ENCODE measurements at places on chromosomes 5 and 9. TPM values are rescaled to one million over a fixed set of nuclear protein-coding genes. Genes with fewer than 3 reads are reported as not detected.

DNA sequence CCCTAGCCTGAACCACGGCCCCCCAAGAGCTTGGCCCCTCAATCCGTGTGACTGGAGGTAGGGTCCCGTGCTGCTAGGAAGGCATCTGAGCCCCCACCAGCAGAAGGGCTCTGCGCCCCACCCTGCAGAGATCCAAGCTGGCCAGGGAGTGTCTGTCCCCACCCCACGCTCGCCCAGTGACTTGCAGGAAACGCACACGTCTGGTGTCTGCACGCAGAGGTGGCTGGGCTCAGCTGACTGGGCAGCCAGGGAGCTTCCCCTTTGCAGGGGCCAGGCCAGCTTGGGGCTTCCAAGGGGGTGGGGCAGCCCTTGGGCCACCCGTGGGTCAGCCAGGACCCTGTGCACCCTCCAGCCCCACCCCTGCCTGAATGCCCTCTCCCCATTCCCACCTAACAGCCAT is 24.3 kb downstream of the NOTCH1 start:
- DNase-seq: no peak

- no peak for DNase-seq
These were observed 17.9 kb downstream of the MIGA2 start for GRCh38 chr9:129054163-129054851.

DNA sequence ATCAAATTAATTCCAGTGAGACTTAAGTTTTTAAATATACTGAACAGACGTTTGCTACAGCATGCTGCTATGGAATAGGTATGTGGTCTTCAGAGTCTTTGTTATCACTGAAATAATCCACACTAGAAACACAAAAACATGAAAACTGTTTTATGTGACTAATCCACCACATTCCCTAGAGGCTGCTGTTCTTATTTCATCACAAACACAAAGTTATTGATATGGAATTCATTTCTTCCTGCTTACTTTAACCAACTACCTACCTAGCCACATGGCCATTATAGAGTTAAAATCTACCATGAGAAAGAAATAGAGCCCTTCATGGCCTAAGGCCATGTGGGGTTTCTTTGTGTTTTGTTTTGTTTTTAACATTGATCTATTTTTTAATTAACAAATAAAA is 232.3 kb upstream of the PTGER4 start:
- DNase-seq: no peak

GRCh38 chr5:156836846-156837245 is 13.2 kb upstream of the PPP1R2B start:
- no peak for DNase-seq

GRCh38 chr5:132094393-132095076 is 20.9 kb downstream of the CSF2 start:
- DNase-seq: peak; percentile 97

- DNase-seq: no peak
These were observed 91.9 kb upstream of the GABRP start for GRCh38 chr5:170691657-170692056.

DNA sequence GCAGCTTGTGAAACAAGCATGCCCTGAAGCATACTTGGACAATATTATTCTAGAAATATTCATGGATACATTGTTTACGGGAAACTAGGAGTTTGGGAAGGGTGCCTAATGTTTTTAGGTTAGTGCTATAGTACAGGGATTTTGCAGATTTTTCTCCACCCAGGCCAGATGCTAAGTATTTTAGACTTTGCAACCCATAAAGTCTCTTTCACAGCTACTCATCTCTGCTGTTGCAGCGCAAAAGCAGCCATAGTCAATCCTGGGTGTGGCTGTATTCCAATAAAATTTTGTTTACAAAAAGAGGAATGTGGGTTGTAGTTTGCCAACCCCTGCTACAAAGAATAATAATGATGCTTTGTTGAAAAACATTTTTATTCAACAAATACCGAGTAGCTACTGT is 106.2 kb downstream of the CEMIP2 start:
- DNase-seq: no peak

GRCh38 chr5:535846-536698 is 11.8 kb upstream of the SLC9A3 start:
- no peak for DNase-seq

DNA sequence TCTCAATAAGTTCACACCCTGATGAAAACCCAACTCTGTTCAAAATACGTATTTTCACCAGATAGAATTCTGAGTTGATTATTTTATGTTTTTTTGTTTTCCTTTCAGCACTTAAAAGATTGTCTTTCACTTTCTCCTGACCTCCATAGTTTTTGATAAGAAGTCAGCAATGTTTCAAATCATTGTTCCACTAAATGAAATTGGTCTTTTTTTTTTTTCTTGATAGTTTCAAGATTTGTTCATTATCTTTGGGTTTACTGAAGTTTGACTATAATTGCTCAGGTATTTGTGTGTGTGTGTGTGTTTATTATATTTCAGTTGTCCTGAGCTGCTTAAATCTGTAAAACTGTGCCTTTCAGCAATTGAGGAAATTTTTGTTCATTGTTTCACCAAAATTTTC is 498.7 kb downstream of the TLE1 start:
- no peak for DNase-seq

DNA sequence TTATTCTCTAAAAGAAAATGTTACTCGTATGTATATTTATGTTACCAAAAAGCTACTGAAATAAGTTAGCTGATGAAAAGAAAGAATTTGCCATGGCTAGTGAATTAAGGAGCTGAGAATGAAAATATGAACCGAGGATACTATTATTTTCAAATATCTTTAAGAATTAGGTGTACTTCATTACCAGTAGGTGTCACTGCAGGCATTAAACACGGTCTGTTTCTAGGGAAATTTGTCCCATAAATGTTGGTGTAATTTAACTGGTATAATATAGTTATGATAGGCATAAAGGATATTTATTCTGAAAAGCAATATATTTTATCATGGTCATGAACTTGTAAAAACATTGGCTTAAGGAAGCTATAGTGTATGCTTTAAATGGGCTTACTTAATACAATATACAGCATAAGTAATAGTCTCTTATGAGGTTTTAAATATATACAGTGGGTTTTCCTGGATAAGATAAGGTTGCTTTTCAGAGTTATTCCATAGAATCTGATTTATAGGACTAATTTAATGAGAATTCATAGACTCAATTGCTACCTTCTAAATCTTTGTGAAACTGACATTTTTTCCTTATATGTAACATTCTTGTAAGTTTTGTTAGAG is 72.4 kb upstream of the MPDZ start:
- peak; percentile 3 for DNase-seq

- no peak for DNase-seq
These were observed 176.7 kb upstream of the ZNF608 start for GRCh38 chr5:124923131-124923530.

DNA sequence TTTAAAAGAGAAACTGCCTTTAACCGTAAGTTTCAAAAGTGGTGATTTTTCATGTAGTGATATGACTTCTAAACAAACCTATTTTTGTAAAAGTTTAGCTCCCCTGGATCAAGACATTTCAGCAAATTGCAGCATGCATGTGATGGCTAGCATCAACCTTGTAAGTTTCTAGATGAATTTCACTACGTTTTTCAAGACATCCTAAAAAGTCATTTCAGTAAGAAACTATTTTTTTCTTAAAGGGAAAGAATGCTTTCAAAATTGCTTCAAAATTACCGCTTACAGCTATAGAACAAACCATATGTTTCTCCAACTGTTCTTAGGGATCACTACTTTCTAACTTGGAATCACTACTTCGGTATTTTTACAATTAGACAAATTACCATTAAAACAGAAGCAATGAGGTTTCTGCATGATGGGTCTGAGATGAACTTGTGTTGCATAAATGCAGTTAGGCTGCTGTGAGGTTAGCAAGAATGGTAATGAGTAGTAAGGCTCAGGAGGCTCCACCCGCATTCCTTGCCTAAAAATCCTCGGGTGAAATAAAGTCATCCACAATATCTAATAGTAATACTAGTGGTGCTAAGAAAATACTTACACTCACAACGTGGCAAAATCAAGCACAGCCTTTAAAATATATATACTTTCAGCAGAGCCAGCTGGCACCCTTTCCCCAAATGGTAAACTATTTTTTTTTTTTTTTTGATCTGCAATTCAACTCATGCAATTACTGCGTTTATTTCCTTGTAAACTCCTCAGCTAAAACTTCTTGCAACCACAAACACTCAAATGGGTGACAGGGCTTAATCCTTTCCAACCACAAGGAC is 53.8 kb downstream of the CDC14B start:
- peak; percentile 65 for DNase-seq

DNA sequence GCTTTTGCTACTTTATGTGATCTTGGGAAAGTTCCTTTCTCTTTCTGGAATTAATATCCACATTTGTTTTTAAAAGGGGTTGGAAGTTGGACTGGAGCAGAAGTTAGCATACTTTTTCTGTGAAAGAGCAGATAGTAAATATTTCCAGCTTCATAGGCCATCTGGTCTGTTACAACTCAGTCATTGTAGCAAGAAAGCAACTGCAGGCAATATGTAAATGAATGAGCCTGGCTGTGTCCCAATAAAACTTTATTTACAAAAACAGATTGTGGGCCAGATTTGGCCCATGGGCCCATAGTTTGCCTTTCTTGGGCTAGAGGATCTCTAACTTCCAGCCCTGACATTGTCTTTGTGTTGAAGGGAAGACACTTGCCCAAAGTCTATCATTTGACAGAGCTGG is 104.4 kb downstream of the ACTL7B start:
- DNase-seq: no peak

- DNase-seq: no peak
These were observed 680.8 kb upstream of the SEMA6A start for GRCh38 chr5:117255211-117256027.

- no peak for DNase-seq
These were observed 405.4 kb downstream of the TMEM232 start for GRCh38 chr5:110321117-110321516.

DNA sequence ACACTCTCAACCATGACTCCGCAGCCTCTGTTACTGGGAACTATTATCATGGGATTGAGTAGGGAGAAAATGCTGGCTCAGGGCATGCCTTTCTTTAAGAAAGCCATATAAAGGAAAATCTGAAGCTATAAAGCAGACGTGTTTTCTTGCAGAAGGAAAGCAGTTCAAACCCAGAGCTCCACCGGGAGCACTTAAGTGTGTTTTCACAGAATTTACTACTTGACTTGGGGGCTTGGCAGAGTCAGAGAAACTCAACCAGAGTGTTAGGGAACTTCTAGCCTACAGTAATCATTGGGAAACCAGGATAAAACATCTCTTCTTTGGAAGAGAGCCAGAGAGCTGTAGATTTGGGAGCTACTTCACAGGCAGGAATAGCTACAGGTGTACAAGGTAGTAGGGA is 283.4 kb upstream of the ADRA1B start:
- DNase-seq: no peak

DNA sequence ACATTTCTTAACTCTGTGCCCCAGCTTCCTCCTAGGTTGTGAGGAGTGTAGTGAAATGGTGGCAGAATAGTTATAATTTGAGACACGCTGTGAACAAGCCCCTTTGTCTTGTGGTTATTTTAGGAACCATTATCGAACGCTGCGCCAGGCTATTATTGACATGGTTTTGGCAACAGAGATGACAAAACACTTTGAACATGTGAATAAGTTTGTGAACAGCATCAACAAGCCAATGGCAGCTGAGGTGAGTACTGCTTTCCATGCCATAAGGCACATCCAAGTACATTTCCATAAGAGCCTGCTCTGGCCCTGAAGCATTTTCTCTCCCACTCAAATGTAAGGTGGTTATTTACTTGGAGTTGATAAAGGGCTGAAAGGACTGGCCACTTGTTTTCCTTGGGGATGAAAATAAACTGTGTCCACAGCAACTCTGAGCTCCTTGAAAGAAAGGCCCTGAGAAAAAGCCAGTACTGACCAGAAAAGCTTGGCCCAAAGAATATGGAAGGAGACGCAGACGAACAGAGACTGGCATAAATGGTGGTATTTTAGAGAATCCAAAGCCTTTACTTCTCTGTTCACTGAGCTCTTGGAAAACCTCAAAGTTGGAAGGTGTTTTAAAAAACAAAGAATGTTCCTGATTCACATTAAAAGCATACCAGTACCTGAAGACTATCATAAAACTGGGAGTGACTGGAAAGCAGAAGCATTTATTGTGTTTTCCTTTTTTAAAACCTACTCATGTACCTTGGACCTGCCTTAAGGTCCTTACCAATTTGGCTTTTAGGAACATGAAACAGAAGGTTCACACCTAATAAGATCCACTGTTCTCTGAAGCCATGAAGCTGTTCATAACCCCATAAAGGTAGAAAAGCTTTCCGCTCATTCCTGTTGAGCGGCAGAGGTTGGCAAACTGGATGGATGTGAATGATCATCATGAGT is 72.2 kb downstream of the WDR41 start:
- DNase-seq: no peak

DNA sequence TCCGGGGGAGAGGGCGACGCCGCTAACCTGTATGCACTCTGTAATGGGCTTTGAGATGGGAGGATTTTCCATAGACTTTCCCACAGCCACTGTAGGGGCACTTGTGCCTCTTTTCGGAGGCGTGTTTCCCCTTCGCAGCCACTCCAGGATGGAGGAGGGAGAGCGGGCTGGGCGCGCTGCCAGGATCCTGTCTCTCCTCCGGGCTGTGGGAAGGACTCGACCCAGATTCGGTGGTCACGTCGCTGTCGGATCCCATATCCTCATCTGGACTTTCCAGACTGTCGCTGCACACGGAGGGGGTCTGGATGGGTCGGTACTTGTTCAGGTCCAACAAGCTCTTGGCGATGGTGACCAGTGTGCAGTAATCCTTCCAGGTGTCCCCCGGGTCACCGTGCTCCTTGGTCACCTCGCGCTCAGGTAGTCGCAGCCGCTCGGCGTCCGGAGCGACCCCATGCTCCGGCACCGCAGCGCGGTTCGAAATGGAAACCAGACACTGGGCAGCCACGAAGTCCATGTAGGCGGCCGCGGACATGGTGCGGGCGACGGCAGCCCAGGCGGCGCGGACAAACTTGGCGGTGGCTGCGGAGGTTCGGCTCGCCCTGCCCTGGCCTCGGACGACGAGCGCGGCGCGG is 1.5 kb downstream of the KLF9 start:
- peak; percentile 36 for DNase-seq

DNA sequence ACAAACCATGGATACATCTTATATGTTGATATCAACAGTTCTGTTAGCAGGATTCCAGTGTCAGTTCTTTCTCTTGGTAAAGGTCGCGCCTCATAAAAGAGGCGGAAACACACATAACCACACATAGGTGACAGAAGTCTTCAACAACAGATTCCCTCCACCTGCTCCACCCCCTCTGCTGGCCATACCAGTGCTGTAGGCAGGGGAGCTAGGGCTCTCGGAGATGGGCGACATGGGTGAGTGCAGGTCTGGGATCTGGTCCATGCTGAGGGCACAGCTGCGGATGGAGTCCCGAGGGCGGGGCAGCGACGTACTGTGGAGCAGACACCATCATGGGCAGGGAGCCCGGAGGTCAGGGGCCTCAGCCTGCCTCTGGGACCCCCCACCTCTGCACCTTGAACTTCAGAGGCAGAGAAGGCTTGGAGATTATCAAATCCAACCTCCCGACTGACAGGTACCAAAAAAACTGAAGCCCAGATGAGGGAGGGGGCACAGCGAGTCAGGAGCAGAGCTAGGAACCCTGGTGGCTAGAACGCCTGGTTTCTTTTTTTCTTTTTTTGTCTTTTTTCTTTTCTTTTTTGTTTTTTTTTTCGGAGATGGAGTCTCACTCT is 12.0 kb upstream of the TOR2A start:
- no peak for DNase-seq

MARVELD2 gene
- total RNA-seq: not detected

PSAT1 gene
- 182 TPM for total RNA-seq

HSPA4 gene
- 236 TPM for total RNA-seq

DMRTA1 gene
- 0.88 TPM for total RNA-seq

BAAT gene
- not detected for total RNA-seq

GABRB2 gene
- not detected for total RNA-seq

JAKMIP2 gene
- 15.6 TPM for total RNA-seq

IL13 gene
- not detected for total RNA-seq

SLC6A7 gene
- total RNA-seq: not detected

GNA14 gene
- total RNA-seq: not detected

All from A172 (cell line).